ENCODE measurements at places on chromosomes 16 and 17. TPM values are rescaled to one million over a fixed set of nuclear protein-coding genes. Genes with fewer than 3 reads are reported as not detected.

The C16orf96 gene
- total RNA-seq, result 0.17 TPM

The TBC1D3G gene
- not detected for total RNA-seq

The TTLL6 gene
- not detected for total RNA-seq

The CYBC1 gene
- total RNA-seq, result 301 TPM

The CD300LG gene
- not detected for total RNA-seq

The SEPTIN12 gene
- not detected for total RNA-seq

The PIMREG gene
- 21.1 TPM for total RNA-seq

The ASPA gene
- total RNA-seq, result not detected

The RAB26 gene
- total RNA-seq, result 0.40 TPM

The ATP2A1 gene
- total RNA-seq, result 4.6 TPM

The CBX2 gene
- total RNA-seq, result 9.6 TPM

The ALDH3A2 gene
- 32.8 TPM for total RNA-seq

The MILR1 gene
- 0.65 TPM for total RNA-seq

DNA sequence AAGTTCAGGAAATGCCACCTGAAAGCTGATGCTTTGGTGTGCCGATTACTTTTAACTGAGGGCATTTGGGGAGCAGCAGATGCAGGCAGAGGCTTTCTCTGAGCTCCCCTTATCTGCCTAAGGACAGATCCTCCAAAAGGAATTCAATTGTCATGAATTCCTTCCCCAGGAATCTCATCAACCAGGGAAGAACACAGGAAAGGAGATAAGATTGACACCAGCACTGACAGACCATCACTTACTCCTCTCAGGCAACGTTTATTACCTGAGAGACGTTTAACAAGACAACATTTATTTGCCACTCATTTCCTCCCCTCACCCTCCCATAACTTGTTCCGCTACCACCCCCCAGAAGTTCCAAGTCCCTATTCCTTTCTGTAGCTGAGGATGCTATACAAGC lies 17.6 kb upstream of the CDRT4 start:
- DNase-seq, result no peak

DNA sequence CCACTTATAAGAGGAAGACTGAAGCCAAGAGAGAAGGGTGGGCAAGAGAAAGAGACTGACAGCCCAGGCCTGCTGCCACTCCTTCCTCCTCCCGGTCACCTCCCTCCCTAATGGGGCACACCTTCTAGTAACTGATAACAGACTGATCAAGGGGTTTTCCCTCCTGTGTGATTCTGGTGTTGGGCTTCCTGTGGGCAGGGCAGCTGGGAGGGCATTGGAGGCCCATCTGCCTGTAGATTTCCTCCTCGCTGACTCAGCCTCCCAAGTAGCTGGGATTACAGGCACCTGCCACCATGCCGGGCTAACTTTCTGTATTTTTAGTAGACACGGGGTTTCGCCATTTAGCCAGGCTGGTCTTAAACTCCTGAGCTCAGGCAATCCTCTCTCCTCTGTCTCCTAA lies 16.2 kb downstream of the CA4 start:
- DNase-seq, result peak; percentile 26

DNA sequence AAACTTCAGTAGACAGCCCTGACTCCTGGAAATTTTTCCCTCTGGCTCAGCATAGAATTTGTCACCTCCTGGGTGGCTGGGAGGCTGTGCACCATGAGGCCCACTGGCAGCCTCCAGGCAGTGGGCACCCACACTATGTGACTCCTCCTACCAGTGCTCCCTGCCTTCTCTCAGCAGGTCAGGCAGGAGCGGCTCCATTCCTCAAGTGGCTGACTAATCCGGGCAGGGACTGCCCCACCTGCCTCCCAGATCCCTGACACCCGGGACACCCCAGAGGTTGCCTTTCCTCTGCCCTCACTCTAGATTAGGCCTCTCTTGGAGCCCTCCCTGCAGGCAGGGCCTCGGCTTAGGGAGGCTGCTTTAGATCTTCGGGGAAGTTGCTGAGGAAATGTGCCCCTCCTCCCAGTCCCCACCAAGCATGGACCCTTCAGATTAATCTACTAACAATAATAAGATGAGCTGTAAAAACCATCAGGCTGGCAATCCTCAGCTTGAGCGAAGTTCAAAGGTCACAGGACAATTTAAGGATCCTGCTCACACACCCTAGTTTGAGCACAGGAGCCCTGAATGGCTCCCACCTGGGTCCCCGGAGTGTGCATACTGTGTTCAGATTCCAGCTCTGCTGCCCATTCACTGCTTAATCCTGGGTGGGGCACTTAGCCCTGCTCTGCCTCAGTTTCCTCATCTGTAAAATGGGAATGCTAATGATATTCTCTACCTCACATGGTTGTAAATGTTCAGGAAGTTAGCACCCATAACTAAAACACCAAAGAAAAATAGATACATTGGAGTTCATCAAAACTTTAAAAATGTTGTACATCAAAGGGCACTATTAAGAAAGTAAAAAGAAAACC lies 10.0 kb upstream of the MYCBPAP start:
- DNase-seq, result no peak

- no peak for DNase-seq
Observed at GRCh38 chr16:57960826-57961472, 10.0 kb downstream of the CNGB1 start.

- DNase-seq, result no peak
Observed at GRCh38 chr16:50724306-50724705, 17.6 kb upstream of the CYLD start.

DNA sequence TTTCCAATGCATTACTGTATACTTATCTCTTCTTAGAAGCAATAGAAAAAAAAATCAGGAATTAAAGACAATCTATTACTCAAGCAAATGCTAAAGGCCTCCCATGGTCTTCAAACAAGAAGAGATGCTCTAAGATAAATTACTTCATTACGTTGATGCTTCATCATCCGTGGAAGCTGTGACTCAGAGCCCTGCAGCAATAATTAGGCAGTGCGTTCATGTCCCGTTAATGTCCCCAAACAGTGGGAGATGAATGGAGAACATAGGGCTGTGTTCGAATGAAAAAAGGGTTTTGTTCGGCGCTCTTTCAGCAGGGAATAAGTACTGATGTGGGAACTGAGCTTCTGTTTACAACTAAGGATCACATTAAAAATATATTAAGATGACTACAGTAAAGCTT lies 15.9 kb upstream of the PDXDC1 start:
- no peak for DNase-seq

- DNase-seq, result no peak
Observed at GRCh38 chr17:29612404-29613280, 10.1 kb downstream of the CORO6 start.

GRCh38 chr17:82228278-82228841 lies 482 bp upstream of the SLC16A3 start:
- peak; percentile 82 for DNase-seq

GRCh38 chr17:55420067-55420775 lies 1.4 kb downstream of the MMD start:
- peak; percentile 39 for DNase-seq

GRCh38 chr17:59876107-59876506 lies 16.6 kb downstream of the TUBD1 start:
- no peak for DNase-seq

- DNase-seq, result no peak
Observed at GRCh38 chr16:66898933-66899309, 18.6 kb downstream of the PDP2 start.

DNA sequence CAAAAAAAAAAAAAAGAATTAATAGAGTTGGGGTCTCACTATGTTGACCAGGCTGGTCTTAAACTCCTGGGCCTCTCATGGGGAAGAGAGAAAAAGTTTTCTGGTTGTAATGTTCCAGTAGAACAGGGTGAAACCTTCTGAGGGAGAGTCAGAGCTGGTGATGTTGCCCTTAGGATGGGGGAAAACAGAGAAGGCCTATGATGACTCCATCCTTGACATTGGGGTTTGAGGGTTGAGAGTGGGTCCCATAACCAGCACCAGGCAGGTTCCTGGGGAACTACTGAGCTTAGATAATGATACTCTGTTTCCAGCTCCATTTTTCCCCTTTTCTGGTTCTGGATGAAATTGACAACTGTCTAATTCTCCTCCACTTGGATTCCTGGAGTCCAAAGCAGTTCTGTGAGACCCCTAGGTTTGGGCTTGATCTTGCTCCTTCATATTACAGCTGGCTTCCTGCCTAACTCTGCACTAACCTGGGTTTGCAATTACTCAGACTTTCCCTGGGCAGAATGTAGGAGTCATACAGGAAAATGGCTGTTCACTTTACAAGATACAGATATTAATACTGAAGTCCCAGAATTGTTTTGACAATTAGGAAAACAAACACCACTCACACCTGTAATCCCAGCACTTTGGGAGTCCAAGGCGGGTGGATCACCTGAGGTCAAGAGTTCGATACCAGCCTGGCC lies 62.8 kb upstream of the B4GALNT2 start:
- DNase-seq, result no peak

GRCh38 chr17:59432657-59433056 lies 101.2 kb downstream of the YPEL2 start:
- DNase-seq, result no peak

DNA sequence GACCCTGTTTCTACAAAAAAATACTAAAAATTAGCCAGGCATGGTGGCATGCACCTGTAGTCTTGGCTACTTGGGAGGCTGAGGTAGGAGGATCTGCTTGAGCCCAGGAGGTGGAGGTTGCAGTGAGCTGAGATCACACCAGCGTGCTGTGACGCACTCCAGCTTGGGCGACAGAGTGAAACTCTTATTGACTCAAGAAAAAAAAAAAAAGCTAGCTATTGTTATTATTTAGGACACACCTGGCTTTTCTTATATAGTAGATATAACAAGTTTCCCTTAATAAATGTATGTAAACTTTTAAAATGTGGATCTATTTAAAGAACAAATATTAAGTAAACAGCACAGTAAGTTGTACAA lies 1.8 kb downstream of the RABEP2 start:
- no peak for DNase-seq

DNA sequence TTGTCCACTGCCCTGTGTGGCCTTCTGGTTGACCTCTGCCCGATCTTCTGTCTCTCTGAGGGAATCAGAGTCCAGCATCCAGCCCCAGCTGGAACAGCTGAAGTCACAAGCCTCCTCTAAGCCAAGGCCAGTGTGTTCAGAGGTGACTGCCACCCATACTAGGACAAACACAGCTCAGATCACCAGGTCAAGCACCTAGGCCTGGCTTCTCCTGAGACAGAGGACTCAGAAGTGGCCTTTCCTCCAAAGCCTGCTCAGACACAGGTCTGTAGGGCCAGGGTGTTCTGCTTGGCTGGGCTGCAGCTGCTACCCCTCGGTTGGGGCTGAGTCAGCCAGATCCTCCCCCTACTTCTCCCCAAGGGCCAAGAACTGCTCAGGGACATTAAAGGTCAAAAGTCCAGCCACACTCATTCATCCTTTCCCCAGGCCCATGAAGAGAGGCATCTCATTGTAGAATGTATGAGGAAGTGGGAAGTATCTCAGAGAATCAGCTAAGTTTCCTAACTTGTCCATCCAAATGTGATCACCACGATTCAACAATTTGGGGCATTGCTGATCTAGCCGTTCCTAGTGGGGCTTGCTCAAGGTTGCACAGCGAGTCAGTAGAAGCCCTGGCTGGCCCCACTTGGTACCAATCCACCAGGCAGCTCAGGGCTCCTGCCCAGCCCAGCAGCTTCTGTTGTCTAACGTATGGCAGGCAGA lies 7.6 kb downstream of the SLC46A1 start:
- DNase-seq, result no peak

GRCh38 chr16:11506741-11507305 lies 79.9 kb downstream of the LITAF start:
- no peak for DNase-seq

- DNase-seq, result no peak
Observed at GRCh38 chr17:57528058-57528451, 217.0 kb downstream of the CCDC182 start.

GRCh38 chr16:15552507-15552906 lies 90.4 kb downstream of the MARF1 start:
- no peak for DNase-seq

DNA sequence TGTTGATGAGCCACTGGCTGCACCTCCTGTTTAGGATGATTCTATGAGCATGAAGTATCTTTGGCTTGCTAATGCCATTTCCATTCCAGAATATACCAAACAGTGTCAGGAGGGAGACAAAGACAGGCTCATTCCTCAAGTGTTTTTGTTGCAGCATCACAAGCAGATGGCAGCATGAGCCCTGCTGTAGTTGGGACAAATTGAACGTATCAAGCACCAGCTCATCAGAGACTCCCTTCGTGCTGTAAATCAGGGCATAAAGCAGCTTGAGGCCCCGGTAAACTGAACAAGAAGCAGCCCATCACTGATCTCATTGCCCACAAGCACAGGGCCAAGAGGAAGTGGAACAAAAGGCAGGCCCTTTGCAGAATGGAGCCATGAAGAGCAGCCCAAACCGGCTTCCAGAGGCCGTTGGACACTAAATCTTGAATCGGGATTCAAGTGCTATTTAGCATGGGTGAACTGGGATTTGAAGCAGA lies 45.9 kb upstream of the HS3ST3A1 start:
- DNase-seq, result no peak

GRCh38 chr16:58211846-58212245 lies 13.9 kb upstream of the CSNK2A2 start:
- no peak for DNase-seq

DNA sequence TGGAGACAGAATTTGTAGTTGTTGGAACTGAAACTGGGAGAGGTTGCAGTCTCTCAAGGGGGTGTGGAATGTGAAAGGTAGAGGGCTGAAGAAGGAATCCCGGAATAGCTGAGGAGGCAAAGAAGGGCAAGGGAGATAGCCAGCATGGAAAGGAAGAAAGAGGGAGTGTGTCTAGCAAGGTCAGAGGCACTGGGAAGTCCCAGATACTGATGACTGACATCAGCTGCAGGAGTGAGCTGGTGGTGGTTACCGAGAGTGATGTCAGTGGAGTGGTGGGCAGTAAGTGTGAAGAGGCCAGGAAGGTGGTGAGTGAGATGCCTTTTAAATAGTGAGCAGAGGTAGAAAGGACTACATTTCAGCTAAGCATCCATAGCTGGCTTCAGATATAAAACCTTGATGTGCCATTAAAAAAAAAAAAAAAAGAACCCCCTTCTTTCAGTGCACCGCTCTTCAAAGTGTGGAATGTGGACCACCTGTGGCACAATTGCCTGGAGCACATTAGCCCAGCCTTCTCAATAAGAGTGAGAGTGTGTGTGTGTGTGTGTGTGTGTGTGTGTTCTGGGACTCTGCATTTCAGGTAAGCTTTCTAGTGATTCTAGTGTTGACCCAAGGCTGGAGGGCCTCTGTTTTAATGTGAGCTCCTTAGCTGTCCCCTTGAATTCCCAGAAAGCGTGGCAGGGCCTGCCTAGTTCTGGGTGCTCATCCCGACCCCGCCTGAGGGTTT lies 8.5 kb downstream of the PRMT7 start:
- no peak for DNase-seq

GRCh38 chr17:51372345-51373004 lies 112.1 kb downstream of the UTP18 start:
- no peak for DNase-seq
